ENCODE measurements at places on chromosomes 2 and 18.

GRCh38 chr2:234823877-234824376 is 127.9 kb upstream of the SH3BP4 start:
- no peak for DNase-seq

DNA sequence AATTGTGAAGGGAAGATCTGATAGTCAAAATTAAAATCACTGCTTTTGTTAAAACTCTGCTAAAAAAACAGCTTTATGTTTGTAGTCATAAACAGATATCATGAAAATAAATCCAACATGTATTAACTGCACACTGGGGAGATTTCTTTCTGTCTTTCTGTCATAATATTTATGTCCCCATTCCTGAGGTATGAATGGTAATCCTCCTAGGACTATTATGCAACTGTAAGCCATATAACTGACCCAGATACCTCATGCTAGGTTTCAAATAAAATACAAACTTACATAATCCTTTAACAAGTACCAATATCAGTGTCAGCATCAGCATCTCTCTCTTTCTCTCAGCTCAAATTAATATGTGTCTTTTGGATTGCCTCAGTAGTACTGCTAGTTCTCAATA is 18.2 kb downstream of the IFIH1 start:
- no peak for DNase-seq

DNA sequence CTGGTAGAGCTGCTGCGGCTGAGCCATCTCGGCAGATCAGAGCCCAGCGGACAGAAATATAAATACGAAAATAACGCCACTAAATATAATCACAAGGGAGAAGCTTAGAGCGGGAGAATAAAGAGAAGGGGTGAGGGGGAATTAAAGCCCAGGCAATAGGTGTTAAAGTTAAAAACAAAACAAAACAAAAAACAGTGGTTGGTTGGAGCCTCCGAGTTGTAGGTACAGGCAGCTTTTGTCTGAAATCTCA is 1.3 kb upstream of the MEIS1 start:
- no peak for DNase-seq

DNA sequence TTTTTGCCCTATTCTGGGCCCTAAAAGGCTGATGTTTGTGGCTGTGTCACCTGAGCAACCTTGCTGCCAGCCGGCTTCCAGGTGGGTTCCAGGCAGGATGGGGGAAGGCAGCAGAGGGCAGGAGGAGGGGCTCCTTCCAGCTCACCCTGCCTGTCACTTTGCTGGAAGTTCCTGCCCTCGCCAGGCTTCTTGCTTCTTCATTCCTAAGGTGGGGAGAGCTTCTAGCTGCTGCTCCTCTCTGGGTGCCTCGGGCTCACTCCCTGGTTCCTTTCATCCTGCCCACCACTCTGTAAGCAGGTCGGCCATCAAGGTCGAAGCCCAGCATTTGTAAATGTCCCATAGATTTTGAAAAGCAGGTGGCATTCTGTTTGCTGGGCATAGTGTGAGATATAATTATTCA is 249.4 kb upstream of the HS6ST1 start:
- DNase-seq: no peak

DNA sequence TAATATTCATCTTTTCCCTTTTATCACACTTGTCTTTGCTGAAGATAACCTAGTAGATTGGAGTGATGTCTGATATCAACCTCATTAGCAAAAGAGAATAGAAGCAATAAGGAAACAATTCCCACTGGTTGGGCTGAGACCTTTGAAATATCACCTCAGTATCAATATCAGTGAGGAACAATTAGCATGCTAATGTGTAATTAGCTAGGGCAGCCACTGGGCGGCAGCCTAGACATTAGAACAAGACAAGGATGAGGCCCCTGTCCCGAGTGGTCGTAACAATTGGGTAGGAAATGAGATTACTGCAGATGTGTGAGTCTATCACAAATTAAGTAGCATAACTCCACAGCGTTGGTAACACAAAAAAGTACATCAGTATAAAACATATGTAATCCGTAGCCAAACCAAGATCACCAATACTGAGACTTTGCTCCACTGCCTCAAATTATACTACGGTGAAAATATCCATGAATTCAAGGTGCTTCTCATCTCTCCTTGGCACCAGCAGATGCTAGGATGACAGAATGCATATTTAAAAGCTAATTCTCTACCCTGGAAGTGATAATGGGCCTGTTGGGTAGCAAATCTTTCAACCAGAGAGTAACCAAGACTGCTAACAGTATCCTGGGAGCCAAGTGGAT is 99.1 kb downstream of the ALPK2 start:
- no peak for DNase-seq

- no peak for DNase-seq
Measured at GRCh38 chr2:185787227-185788145, 48.9 kb downstream of the FSIP2 start.

GRCh38 chr2:230666885-230667712 is 45.5 kb upstream of the CAB39 start:
- no peak for DNase-seq

- no peak for DNase-seq
Measured at GRCh38 chr2:108933691-108934117, 55.3 kb downstream of the EDAR start.

DNA sequence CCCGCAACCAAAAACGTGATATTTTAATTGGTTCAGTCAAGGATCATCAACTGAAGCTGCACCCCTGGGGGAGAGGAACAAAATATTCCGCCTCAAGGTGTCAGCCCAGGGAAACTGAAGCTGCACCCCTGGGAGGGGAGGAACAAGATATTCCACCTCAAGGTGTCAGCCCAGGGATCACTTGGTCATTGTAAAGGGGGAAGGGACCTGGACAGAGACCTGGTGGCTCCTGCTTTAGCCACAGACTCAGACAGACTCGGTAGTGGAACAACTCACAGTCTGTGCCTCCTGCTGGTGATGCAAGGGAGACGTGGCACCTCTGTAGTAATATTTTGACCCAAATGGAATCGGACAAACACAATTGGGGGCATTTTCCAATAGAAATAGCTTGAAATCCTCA is 75.1 kb downstream of the GBX2 start:
- DNase-seq: no peak

- no peak for DNase-seq
Measured at GRCh38 chr18:77147418-77147852, 14.9 kb upstream of the MBP start.

- DNase-seq: no peak
Measured at GRCh38 chr18:4450065-4450658, 4.9 kb downstream of the DLGAP1 start.

DNA sequence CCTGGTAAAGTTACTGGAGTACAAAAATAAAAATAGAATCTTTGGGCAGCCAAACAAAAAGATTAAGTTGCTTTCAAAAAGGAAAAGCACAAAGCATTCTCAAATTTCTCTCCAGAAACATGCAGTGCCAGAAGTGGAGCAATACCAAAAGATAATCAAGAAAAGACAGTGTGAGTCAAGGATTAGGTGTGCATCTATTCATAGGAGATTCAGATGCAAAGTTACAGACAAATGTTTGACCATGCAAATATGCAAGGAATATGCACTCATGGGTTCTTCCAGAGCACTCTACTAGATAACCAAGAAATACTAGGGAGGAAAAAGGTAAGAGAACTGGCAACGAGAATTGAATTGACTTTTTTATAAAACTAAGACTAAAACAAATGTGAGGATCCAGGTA is 51.8 kb upstream of the CDH20 start:
- DNase-seq: no peak

- no peak for DNase-seq
Measured at GRCh38 chr2:41483226-41483625, 564.6 kb upstream of the PKDCC start.

- DNase-seq: no peak
Measured at GRCh38 chr2:162720559-162721271, 117.9 kb downstream of the KCNH7 start.

GRCh38 chr2:11777066-11777782 is 30.8 kb downstream of the LPIN1 start:
- DNase-seq: no peak

DNA sequence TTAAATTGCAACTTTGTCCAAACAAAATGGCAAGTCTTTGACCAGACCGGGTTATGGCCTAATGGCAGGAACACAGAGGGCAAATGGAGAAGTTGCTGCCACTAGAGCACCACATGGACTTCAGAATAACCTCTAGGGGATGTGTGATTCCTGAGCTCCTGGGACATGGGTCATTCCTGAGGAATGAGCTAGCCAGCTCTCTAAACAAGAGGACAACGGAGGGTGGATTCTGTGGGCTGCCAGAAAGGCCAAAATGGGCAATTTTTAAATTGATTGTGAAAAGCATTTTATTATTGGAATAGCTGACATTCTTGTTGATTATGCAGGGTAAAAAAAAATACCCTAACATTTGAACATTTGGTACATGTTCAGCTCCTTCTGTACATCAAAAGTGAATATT is 109.8 kb upstream of the FZD5 start:
- no peak for DNase-seq
